ENCODE measurements at places on chromosomes 5 and 9.

DNA sequence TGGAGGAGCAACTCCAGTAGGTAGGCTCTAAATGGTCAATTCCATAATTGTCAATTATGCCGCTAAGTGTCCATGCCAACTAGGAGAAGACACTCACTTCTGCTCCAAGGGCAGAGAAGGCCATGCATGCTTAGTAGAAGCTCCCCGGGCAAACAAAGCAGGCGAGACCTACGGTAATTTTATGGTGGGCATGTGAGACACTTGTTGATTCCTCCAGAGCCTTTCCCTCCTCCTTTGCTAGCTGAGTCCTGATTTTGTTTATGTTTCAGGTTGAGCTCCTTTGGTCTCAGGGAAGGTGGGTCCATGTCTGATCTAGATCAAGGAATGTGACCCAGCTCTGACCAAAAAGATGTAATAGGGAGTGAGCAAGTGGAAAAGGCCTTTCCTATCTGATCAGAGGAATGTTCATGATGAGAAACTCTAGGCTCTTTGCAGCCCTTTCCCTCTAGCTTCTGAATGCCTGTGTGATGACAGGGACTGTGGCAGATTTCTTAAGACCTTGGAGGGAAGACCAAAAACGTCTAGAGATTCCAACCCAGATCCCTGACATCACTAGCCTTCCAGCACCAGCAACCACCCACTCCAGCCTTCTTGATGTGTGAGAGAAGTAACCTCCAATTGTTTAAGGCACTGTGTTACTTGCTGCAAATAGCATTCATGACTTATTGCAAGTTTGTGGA, 7.7 kb upstream of the CPEB4 start:
- no peak for DNase-seq

DNA sequence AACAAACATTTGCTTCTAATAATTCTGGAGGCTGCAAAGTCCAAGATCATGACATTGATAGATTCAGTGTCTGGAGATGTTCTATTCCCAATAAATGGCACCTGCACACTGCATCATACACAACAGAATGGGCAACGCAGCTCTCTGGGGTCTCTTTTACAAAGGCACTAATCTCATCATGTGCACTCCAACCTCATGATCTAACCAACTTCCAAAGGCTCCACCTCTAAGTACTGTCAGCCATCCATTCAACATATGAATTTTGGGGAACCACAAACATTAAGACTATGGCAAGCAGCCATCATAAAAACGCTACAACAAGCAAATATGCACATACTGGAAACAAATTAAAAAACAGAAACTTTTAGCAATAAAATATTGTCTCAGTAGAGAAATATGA, 121.1 kb downstream of the CYLC2 start:
- DNase-seq: no peak

- DNase-seq: no peak
Measured at GRCh38 chr5:54870271-54870670, 115.1 kb downstream of the ESM1 start.

- DNase-seq: no peak
Measured at GRCh38 chr5:100803397-100803796, 99.7 kb downstream of the ST8SIA4 start.

GRCh38 chr9:76087976-76088375, 197.5 kb downstream of the PCSK5 start:
- no peak for DNase-seq

- DNase-seq: no peak
Measured at GRCh38 chr9:84609779-84610178, 59.8 kb upstream of the NTRK2 start.

Data from activated CD4-positive, CD25-positive, alpha-beta regulatory T cell treated with anti-CD3 and anti-CD28 coated beads, Interleukin-2, amount 50 U/mL, for 72 hours (primary cell).